ENCODE measurements at places on chromosomes 6 and 20. TPM values are rescaled to one million over a fixed set of nuclear protein-coding genes. Genes with fewer than 3 reads are reported as not detected.

The CDSN gene
- not detected for total RNA-seq

The FNDC1 gene
- total RNA-seq: not detected

The FAM83C gene
- not detected for total RNA-seq

The ASCC3 gene
- 42.3 TPM for total RNA-seq

- H3K4me3 ChIP-seq: no peak overlapping the region
- no peak overlapping the region for H3K27ac ChIP-seq
- H3K4me1 ChIP-seq: no peaks in the 10 kb centered on the region
- no peaks in the 10 kb centered on the region for H3K27me3 ChIP-seq
- DNase-seq: no peak
Measured at GRCh38 chr6:16723826-16724225, 37.4 kb downstream of the ATXN1 start.

- H3K4me1 ChIP-seq: no peaks in the 10 kb centered on the region
- H3K4me3 ChIP-seq: no peak overlapping the region
- H3K27me3 ChIP-seq: no peaks in the 10 kb centered on the region
- H3K27ac ChIP-seq: no peak overlapping the region
Measured at GRCh38 chr6:10613723-10614122, 80.7 kb downstream of the C6orf52 start.
